ENCODE measurements at places on chromosomes 4 and X.

- DNase-seq, result no peak
These were observed 21.8 kb upstream of the TNIP3 start for GRCh38 chr4:121185960-121186359.

GRCh38 chrX:72477781-72478181 is 94.9 kb downstream of the HDAC8 start:
- DNase-seq, result peak; percentile 77

- peak; percentile 97 for DNase-seq
These were observed at the start of gene RPL10 for GRCh38 chrX:154397888-154398667. Gene RPL10 (plus strand): TSS chrX:154398377. CDS start chrX:154398520, 143 bp downstream.

GRCh38 chr4:3831529-3832150 is 65.5 kb downstream of the ADRA2C start:
- DNase-seq, result no peak

DNA sequence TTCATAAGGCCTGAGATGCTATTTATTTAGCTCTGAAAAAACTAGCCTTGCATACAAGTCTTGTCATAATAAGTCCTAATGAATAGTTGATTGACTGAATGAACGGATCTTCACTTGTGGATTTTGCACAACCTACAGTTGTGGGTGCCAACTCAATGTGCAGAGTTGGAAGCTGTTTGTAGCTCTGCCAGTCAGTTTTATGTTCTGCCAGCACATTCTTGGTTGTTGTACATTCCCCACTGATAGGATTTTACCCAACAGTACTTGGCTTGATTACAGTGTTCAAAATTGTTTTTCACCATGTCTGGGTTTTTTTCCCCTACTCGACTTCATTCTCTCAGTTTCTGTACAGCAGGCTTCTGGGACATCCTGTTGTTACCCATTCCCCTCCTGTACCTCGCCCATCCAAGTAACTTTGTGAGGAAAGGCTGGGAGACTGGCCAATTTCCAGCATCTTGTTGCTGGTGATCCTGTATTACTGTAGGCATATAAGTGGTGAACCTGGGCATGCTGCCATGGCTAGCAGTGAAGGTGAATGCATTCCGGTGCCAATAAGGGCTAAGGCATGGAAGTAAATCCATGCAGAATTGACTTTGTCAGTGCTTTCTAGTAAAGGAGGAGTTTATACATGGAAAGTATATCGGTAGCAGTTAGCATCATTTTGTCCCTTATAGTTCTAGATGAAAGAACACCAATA is 22.8 kb downstream of the IL1RAPL1 start:
- no peak for DNase-seq

DNA sequence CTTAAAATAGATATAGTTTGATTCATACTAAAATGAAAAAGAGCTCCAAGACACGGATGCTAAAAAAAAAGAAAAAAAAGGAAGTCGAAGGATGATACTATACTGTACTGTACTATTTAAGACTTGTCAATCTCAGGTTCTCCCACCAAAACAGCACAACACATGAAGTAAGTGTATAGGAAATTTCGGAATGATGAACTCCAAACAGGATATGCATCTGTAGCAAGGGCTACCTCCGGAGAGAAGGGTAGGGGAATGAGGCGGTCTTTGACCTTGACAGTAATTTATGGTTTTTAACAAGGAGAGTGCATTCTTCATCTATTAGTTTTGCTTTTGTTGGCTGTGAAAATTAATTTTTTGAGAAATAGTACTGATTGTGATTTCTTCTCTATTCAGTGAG is 541 bp upstream of the FIP1L1 start:
- DNase-seq, result no peak

- peak; percentile 69 for DNase-seq
These were observed 15.3 kb downstream of the USP46 start for GRCh38 chr4:52643785-52644244.

- no peak for DNase-seq
These were observed 484.5 kb downstream of the IL1RAPL1 start for GRCh38 chrX:29071525-29072320.
